GM23338 (cell line): ENCODE measurements at places on chromosomes 5 and 9.

DNA sequence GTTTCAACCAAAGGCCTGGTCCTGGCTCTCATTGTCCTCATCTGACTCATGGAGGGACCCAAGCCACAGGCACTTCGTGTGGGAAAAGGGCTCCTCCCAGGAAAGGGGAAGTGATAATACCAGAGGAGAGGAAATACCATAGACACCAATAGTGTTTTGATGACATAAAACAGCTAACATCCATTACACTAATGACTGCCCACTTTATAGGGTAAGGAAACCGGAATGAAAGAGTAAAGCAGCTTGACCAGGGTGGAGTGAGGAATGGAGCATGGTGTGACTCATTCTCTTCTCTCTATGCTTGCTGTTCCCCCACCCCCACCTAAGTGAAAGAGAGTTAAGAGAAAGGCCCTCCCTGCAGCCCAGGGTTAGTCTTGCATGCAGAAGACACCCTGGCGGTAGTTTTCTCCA lies 67.4 kb upstream of the HRH2 start:
- DNase-seq, result no peak

DNA sequence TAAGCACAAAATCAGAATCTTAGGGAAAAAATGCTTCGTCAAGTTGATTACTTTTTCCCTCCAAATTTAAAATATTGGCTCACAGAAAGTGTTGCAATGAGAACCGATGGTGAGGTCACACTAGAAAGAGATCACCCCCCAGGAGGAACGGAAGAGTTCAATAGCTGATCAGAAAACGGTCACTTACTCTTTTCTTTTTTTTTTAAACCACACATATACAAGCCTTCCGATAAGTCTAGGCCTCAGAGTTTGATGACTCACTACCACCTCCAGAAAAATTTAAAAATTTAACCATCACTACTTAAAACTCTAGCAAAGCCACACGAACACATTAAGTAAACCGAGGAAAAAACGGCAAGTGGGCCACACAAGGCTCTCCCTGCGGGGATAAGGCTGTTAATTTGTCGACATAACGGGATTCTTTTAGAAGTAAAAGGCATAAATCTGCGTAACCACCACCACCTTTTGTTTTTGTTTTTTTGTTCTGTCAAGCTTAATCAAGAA lies 1.2 kb downstream of the SURF4 start:
- DNase-seq, result no peak

- DNase-seq, result peak; percentile 56
These were observed 1013.6 kb downstream of the CDH9 start for GRCh38 chr5:26024774-26025173.

GRCh38 chr9:121622387-121623203 lies 28.8 kb upstream of the DAB2IP start:
- DNase-seq, result no peak

GRCh38 chr5:6753851-6754250 lies 40.6 kb downstream of the TENT4A start:
- DNase-seq, result no peak

DNA sequence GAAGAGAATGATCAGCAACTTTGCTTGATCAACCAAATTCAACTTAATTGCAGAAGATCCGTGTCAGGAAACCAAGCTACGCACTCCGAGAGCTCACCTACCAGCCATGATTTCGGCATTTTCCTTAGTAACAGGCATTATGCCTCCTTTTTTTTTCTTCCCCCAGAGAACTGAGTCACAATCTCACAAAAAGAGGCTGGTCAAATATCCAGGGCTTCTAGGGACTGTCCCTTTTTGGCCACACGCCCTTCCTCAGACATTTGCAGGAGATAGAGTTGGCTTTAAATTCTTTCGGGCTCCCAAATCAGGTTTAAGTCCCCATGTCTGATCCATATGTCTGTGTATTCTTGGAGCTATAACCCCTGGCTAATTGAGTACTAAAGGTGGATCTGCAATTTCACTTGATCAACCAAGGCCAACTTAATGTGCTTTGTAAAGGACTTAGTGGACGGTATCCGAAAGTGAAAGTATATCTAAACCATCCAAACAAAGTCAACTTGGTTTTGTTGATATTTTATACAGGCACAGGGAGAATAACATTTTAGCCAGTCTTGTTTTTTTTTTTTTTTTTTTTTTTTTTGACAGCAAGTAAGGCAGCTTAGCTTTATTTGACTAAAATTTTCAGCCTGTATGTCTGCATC lies 100.8 kb upstream of the TBCA start:
- DNase-seq, result no peak
